ENCODE measurements at places on chromosomes 1 and 21.

DNA sequence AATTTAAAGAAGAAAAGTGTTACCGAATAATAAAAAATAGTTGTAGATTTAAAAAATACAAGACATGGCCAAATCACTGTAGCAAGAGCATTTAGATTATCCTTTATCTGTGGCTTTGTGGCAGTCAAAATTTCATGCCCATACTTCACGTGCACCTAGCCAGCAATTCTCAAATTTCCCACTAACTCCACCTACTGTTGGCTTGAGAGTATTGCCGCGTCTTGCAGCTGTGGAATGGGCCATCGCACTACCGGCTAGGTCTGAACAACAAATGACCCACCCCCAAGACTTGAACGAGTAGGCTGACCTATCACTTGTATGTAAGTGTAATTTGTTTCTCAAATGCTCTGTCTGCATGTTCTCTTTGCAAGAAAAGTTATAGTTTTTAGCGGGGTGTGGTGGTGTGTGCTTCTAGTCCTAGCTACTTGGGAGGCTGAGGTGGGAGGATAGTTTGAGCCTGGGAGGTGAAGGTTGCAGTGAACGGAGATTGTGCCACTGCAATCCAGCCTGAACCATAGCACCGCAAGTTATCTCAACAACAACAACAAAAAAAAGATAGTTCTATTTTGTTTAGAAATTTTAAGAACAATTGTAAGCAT is 4.1 kb downstream of the KRTAP13-4 start:
- no peak for DNase-seq

DNA sequence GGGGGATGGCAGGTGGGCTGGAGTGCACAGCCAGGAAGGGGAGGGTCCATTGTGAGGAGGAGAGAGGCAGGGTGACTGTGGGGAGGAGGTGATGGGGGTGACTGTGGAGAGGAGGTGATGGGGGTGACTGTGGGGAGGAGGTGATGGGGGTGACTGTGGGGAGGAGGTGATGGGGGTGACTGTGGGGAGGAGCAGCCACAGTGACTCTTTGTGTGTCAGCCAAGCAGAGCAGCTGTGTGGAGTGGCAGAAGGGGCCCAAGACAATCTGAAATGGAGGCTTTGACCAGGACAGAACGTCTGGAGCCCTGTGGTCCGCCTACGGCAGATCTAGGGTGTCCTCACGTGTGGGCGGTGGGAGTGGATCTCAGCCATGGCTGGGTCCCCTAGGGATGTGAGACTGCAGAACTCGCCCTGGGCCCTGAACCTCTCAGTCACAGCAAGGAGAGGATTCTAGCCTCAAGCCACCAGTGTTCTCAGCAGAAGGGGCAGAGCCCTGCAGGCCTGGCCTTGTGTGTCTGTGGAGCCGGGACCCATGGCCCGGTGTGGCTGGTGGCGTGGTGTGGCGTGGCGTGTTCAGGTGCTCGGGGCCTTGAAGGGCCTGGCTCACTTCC is 81.5 kb downstream of the OBSCN start:
- no peak for DNase-seq

DNA sequence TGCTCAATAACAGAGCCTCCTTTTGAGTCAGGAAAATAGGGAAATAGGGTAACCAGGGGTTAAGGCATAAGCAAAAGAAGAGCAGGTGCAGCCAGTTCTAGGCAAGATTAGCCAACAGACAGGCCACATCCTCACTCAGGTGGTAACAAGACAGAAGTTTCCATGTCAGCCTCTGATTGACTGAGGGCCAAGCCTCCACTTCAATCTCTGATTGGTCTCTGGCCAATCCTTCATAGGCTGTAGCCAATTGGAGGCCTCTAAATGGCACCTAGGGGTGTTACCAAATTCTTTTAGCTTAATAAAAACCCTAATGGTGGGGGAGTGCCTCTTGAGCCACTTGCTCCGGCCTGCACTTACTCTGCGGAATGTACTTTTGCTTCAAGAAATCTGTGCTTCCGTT is 37.2 kb downstream of the LACTBL1 start:
- DNase-seq: no peak

GRCh38 chr1:2624735-2625300 is 8.0 kb downstream of the MMEL1 start:
- no peak for DNase-seq

DNA sequence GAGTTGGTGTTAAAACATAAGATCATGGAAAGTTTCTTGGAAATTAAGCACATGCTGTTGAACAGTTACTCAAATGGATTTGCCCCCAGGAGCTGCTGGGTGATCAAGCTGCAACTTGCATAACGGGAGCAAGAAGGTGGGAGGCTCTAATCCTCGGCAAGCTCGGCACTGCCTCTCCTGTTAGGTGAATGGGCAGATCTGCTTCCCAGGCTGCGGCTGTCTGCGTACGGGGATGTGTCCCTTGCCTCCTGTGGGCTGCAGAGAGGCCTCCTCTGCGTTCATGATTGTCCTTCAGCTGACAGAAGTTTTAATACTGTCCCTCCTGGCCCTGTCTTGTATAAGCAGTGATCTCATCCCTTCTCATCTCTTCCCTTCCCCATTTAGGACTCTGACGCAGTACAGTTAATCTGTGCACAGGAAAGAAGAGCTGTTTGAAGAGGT is 36.7 kb downstream of the ATP1A1 start:
- no peak for DNase-seq

DNA sequence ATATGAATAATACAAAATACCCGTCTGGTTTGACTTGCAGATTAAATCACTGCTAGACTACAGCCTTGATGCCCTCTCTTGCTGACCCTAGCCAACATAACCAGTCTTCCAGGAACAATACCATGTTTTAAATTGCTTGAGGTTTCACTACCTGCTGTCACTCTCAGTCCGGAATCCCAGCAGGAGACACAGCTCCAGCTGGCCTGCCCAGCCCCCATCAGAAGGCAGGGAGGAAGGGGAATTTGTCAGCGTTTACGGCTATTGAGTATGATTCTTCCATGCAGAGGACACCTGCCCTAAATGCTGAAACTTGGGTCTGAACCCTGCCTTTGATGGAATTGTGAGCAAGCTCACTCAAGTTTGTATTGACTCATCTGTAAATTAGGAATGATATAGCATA is 33.0 kb downstream of the ZNF496 start:
- no peak for DNase-seq

GRCh38 chr1:183780757-183781156 is 24.2 kb upstream of the RGL1 start:
- no peak for DNase-seq

- no peak for DNase-seq
Observed at GRCh38 chr1:41898191-41898713, 20.5 kb downstream of the HIVEP3 start.

GRCh38 chr1:2165646-2166045 is 28.9 kb downstream of the FAAP20 start:
- no peak for DNase-seq

DNA sequence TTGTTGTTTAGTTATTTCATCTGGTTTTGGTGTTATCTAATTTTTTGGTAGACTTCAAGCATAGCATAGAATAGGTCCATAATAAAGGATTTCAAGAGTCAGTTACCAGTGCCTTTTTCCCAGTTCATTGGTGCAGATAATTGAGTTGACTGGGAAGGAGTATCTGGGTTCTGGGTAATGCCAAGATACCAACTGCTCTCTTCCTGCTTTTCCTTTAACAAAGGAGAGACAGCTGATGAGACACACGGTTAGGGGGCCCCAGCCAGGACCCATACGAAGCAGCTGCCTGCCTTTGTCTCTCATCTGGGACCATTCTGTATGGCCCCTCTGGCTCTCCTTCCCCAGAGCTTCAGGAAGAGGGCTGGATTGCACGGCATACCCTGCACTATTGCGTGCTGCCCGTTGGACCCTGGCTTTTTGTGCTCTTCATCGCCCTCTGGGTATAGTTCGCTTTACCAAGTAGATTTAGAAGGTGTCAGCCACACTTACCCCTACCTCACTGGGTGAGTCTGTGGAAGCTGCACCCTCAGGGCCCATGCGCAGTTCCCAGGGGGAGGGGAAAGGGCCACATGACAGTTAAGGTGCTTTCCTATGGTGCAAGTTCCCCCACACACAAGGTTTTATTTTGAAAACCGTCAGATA is 7.0 kb downstream of the NAV1 start:
- no peak for DNase-seq

- no peak for DNase-seq
Observed at GRCh38 chr1:23825762-23826522, 713 bp upstream of the HMGCL start.

DNA sequence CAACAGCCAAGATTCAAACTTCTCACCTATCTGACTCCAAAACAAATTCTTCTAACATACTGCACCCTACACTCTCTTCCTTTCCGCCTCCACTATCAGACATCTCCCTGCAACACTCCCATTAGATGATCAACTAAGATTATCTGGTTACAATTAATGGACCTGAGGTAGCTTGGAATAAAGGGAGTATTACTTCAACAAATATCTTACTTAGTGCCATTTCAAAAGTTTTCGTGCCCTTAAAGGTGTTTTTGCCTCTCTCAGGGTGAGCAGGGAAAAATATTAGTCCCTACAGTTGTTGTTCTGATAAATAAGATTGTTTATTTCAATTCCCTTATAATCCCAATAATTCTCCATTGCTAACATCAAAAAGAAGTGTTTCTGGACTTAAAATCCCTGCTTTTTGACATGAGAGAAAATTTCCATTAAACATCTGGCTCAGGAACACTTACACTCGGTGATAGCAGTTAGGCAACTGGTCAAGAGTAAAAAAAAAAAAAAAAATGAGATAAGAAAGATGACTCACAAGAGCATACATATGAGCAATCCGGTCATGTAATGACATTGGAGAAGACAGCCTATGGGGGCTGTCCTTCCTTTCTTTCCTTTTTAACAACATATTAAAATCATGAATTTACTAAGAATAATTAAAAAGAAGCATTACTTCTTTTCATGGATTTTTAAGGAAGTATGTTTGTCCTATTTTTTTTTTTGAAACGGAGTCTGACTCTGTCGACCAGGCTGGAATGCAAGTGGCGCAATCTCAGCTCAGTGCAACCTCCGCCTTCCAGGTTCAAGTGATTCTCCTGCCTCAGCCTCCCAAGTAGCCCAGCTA is 7.6 kb downstream of the RSBN1 start:
- no peak for DNase-seq

GRCh38 chr1:10537082-10537766 is 62.5 kb downstream of the PEX14 start:
- DNase-seq: no peak

GRCh38 chr1:40783001-40783905 is at the start of gene KCNQ4:
KCNQ4 (plus strand) TSS chr1:40783787; CDS start chr1:40784094, 307 bp downstream.
- no peak for DNase-seq

DNA sequence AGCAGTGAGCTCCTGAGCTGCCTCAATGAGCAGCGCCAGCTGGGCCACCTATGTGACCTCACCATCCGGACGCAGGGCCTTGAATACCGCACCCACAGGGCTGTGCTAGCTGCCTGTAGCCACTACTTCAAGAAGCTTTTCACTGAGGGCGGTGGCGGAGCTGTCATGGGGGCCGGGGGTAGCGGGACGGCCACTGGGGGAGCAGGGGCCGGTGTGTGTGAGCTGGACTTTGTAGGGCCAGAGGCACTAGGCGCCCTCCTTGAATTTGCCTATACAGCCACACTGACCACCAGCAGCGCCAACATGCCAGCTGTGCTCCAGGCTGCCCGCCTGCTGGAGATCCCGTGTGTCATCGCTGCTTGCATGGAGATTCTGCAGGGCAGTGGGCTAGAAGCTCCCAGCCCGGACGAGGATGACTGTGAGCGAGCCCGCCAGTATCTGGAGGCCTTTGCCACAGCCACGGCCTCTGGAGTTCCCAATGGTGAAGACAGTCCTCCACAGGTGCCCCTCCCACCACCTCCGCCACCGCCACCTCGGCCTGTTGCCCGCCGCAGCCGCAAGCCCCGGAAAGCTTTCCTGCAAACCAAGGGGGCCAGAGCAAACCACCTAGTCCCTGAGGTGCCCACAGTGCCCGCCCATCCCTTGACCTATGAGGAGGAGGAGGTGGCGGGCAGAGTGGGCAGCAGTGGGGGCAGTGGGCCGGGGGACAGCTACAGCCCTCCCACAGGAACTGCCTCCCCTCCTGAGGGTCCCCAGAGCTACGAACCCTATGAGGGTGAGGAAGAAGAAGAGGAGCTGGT is 12.3 kb downstream of the ZBTB7B start:
- no peak for DNase-seq

DNA sequence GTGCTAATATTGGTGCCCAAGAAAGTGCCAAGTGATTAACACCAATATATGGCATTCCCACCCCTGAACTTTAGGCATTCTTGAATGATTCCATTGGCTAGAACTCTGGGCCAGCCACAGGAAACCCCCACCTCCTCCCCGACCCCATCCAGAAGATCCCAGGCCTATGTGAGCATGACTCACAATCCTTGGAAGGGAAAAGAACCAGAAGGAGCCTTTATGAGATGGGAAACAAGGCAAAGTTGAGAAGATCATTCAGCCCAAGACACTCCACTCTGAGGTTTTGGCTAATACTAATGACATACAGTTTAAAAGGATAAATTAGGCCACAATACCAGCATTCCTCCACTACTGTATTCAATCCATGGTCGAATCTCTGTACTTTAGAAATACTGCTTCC is 21.8 kb downstream of the ELK4 start:
- DNase-seq: no peak

GRCh38 chr1:208423526-208423925 is 179.3 kb upstream of the PLXNA2 start:
- DNase-seq: no peak

- no peak for DNase-seq
Observed at GRCh38 chr1:203189951-203190352, 3.4 kb upstream of the CHI3L1 start.

DNA sequence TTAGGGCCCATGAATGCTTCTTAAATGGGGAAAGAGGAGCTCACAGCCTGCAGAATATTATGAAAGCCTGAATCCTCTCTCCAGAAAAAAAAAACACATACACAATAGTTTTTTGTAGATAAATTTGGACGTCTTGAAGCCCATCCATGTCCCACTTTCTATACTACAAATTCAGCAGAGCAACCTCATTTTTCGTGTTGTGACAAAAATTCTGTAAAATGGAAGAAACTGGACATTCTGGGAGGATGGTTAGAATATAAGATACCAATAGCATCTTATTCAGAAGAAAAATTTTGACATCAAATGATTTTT is 102.1 kb downstream of the ZNF281 start:
- no peak for DNase-seq

- DNase-seq: no peak
Observed at GRCh38 chr1:224689374-224689773, 73.3 kb downstream of the CNIH3 start.

DNA sequence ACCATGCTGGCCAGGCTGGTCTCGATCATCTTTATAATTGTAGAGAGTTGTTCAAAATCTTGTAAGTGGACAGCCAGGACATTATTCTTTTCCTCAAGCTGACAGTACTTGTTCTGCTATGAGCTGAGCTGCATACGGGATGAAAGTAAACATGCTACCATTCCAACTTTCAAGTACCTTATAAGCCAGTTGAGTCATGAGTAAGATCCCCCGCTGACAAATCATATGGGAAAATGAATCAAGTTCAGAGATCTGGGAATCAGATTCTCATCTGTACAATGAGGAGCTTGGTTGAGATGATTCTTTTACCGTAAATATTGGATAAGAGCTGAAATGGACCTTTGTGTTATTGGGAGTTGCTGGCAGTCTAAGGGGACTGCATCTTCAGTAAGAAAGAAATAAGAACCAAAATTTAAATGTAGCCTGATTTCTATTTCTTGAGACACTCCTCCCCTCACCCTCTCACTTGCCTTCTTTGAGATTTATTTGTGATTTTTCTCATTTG is 62.7 kb downstream of the CENPF start:
- no peak for DNase-seq
